Colonic mucosa (tissue), 4 donors: ENCODE measurements at places on chromosomes 3 and 15. TPM values are rescaled to one million over a fixed set of nuclear protein-coding genes. Genes with fewer than 3 reads are reported as not detected.

GRCh38 chr3:147356145-147356908 lies 50.0 kb downstream of the ZIC4 start:
- H3K27ac ChIP-seq, result no peak overlapping the region
- DNase-seq, result no peak
- peaks cover 62% of the 10 kb centered on the region for H3K27me3 ChIP-seq
- H3K4me3 ChIP-seq, result no peak overlapping the region

DNA sequence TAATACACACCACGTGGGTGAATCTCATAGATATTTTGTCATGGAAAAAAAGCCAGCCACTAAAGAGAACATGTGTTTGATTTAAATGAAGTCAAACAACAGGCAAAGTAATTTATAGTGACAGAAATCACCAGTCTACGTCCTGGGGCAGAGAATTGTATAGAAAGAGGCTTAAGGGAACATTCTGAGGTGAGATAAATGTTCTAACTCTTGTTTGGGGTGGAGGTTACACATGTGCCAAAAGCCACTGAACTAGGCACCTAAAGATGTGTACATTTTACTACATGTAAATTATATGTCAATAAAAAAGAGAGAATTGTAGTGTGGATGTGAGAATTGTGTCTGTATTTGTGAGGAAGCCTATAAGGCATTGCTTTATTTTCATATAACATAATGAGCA lies 184.9 kb downstream of the NEK10 start:
- no peak overlapping the region for H3K27ac ChIP-seq
- no peaks in the 10 kb centered on the region for H3K27me3 ChIP-seq
- DNase-seq, result no peak
- H3K4me1 ChIP-seq, result no peaks in the 10 kb centered on the region
- H3K4me3 ChIP-seq, result no peak overlapping the region

DNA sequence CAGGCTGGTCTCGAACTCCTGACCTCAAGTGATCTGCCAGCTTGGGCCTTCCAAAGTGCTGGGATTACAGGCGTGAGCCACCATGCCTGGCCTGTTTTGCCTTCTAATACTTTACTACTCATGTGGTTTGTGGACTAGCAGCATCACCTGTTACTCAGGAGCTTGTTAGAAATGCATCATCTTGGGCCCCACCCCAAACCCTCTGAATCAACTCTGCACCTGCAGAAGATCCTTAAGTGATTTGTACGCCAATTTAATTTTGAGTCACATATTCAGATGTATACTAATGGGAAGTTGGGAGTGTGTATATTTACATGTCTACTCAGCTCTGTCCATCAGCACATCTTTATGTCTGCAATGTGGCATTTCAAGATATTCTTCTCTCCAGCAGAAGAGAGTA lies 6.1 kb downstream of the TBC1D21 start:
- no peak for DNase-seq
- H3K36me3 ChIP-seq, result no peaks in the 10 kb centered on the region
- no peak overlapping the region for H3K4me3 ChIP-seq
- H3K27ac ChIP-seq, result no peak overlapping the region
- no peaks in the 10 kb centered on the region for H3K27me3 ChIP-seq
- no peaks in the 10 kb centered on the region for H3K4me1 ChIP-seq

The SNX1 gene
- 116 TPM for total RNA-seq

The NOP10 gene
- 184 TPM for total RNA-seq

DNA sequence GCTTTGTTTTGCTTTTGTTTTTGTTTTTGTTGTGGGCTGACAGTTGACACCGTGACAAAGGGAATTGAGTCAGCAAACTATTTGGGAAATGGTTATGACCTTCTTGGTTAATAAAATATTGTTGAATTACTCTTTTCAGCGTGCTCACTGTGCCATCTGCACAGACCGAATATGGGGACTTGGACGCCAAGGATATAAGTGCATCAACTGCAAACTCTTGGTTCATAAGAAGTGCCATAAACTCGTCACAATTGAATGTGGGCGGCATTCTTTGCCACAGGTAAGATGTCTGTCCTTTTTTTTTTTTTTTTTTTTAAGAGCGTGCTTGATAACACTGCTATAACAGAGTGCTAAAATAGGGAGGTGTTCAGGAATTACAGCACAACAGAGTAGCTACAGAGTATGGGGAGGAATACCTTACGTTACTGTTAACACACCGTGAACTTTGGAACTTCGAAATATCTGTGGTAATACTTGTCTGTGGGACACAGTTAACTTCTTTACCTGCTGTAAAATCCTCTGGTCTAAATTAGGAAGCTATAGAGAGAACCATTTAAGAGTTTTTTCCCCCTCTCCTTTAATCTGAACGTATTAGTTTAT lies 48.2 kb downstream of the PRKCI start:
- H3K4me3 ChIP-seq, result no peak overlapping the region
- peak overlapping the region; percentile 48 for H3K27ac ChIP-seq
- DNase-seq, result peak; percentile 30
- no peaks in the 10 kb centered on the region for H3K36me3 ChIP-seq

GRCh38 chr3:30258426-30259392 lies 347.7 kb upstream of the TGFBR2 start:
- H3K27ac ChIP-seq, result no peak overlapping the region
- no peak overlapping the region for H3K4me3 ChIP-seq
- H3K36me3 ChIP-seq, result no peaks in the 10 kb centered on the region
- peak; percentile 56 for DNase-seq
- no peaks in the 10 kb centered on the region for H3K27me3 ChIP-seq
- no peaks in the 10 kb centered on the region for H3K4me1 ChIP-seq

GRCh38 chr3:64031540-64032508 lies 8.5 kb upstream of the PSMD6 start:
- no peaks in the 10 kb centered on the region for H3K4me1 ChIP-seq
- H3K4me3 ChIP-seq, result no peak overlapping the region
- peaks cover 3% of the 10 kb centered on the region for H3K27me3 ChIP-seq
- DNase-seq, result no peak

DNA sequence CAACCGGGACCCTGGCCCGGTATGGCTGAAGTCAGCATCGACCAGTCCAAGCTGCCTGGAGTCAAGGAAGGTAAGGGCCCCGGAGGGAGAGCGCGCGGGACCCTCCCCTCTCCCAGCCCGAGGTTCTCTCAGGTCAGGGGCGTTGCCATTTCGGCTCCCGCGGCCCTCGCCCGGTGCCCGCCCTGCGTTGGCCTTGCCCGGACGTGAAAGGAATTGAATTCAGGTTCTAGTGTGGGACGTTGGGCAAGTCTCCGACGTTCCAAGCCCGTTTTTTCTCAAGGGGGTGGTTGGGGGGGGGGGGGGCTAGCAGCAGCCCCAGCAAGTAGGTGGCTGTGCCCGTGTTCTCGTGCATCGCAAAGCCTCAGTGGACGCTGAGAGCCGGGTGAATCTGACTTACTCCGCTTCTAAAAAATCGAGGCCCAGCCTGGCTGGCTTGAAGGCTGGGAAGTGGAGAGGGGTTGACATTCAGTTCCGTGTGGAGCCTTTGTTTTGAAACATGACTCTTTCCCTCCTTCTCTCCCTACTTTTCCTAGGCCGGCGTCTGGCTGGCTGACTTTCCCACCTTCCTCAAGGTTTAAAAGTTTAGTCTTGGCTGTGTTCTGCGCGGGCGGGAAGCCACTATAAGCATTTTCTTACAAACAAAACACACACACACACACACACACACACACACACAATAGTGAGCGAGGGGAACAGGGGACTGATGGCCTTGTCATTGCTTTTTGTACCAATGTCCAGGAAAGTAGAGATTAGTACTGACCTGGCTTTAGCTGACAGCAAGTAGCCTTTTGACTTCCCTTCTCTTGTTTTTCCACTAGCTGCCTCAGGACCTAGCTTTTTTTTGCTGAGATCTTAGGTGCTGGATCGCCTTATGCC lies at the start of gene UTS2B:
Gene UTS2B, minus strand, starts transcription at position 873 of the 876 bp plus-strand sequence. CDS start 48,337 bp downstream, outside the sequence.
- no peaks in the 10 kb centered on the region for H3K36me3 ChIP-seq
- H3K27ac ChIP-seq, result peak within 1 kb of the TSS; percentile 78
- no peaks in the 10 kb centered on the region for H3K4me1 ChIP-seq
- no peaks in the 10 kb centered on the region for H3K27me3 ChIP-seq
- peak; percentile 64 for DNase-seq

The SST gene
- total RNA-seq, result 78.4 TPM

The CLDN18 gene
- 0.44 TPM for total RNA-seq

- H3K27me3 ChIP-seq, result no peaks in the 10 kb centered on the region
- H3K27ac ChIP-seq, result no peak overlapping the region
- no peaks in the 10 kb centered on the region for H3K4me1 ChIP-seq
- no peaks in the 10 kb centered on the region for H3K36me3 ChIP-seq
- H3K4me3 ChIP-seq, result no peak overlapping the region
- DNase-seq, result no peak
Observed at GRCh38 chr15:101179341-101180153, 72.3 kb downstream of the CHSY1 start.

- no peak overlapping the region for H3K4me3 ChIP-seq
- no peaks in the 10 kb centered on the region for H3K36me3 ChIP-seq
- no peaks in the 10 kb centered on the region for H3K4me1 ChIP-seq
- H3K27me3 ChIP-seq, result no peaks in the 10 kb centered on the region
Observed at GRCh38 chr15:50164458-50164857, 17.5 kb upstream of the SLC27A2 start.
